Stimulated activated CD4-positive, alpha-beta T cell treated with anti-CD3 and anti-CD28 coated beads, Interleukin-15, amount 100 ng/mL, for 1 hour (primary cell): ENCODE measurements at places on chromosomes 11 and 22.

GRCh38 chr22:22176929-22177616, 67.5 kb upstream of the VPREB1 start:
- DNase-seq: no peak

GRCh38 chr11:76120513-76121101, 85.7 kb downstream of the WNT11 start:
- DNase-seq: no peak

- DNase-seq: no peak
Measured at GRCh38 chr11:133910101-133910500, 46.7 kb downstream of the IGSF9B start.

- no peak for DNase-seq
Measured at GRCh38 chr11:47508240-47508957, 44.5 kb downstream of the CELF1 start.

DNA sequence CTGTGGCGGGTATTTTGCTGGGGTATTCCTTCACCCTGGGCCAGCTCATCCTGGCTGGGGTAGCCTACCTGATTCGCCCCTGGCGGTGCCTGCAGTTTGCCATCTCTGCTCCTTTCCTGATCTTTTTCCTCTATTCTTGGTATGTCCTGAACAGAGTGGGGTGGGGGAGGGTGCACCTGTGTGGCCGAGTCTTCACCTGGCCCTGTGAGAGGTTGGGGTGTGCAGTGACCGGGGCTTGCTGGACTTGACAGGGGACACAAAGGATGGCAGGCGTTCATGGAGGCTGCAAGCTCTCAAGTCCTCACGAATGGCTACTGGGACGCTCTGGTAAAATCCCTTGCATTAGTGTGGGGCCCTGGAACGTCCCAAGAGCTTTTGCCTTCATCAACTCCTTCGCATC, 39.3 kb downstream of the CAPN1 start:
- DNase-seq: no peak

GRCh38 chr22:30871391-30872284, 96.9 kb downstream of the MORC2 start:
- no peak for DNase-seq

- no peak for DNase-seq
Measured at GRCh38 chr11:102446606-102447005, 6.0 kb downstream of the TMEM123 start.

- DNase-seq: no peak
Measured at GRCh38 chr11:87908086-87908485, 267.2 kb downstream of the RAB38 start.

DNA sequence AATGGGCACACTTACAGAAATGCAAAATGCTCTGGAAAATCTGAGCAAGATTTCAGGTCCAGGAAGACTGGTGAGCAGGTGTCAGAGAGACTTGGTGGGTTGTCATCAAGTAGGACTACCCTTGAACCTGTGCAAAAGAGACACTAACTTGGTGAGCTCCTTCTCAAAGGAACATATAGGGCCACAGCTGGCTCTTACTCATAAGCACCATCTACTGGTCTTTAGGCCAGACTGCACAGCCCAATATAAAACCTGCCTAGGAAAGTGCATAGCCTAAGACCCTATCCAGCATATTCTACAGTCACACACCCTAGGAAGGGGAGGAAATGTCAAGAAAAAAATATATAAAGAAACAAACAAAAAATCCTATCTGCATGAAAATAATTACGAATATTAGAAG, 18.2 kb upstream of the OR10W1 start:
- DNase-seq: no peak

- DNase-seq: no peak
Measured at GRCh38 chr11:115674176-115674936, 170.1 kb upstream of the CADM1 start.

- no peak for DNase-seq
Measured at GRCh38 chr11:10323793-10324170, 18.9 kb downstream of the ADM start.

- DNase-seq: peak; percentile 38
Measured at GRCh38 chr11:44611687-44612434, 46.4 kb downstream of the CD82 start.

DNA sequence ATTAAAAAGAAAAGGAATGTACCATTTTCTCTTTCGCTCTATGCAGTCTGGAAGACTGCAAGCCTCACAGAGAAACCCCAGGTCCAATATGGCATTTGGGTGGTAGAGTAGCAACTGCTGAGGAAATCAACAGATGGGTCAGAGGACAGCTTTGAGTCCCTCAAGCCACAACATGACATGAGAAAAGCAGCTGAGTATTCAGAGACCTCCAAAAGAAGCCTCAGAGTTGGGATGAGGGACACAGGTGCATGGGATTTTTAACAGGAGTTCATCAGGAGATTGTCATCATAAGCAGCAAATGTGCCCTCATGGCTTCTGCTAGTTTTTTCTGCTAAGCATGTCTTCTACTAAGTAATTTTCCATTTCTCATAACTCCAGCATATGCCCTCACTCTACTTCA, 111.6 kb downstream of the BLID start:
- DNase-seq: no peak

- DNase-seq: no peak
Measured at GRCh38 chr11:636511-637332, at the start of gene DRD4. DRD4 (plus strand) TSS chr11:637269; CDS start chr11:637305, 36 bp downstream.

DNA sequence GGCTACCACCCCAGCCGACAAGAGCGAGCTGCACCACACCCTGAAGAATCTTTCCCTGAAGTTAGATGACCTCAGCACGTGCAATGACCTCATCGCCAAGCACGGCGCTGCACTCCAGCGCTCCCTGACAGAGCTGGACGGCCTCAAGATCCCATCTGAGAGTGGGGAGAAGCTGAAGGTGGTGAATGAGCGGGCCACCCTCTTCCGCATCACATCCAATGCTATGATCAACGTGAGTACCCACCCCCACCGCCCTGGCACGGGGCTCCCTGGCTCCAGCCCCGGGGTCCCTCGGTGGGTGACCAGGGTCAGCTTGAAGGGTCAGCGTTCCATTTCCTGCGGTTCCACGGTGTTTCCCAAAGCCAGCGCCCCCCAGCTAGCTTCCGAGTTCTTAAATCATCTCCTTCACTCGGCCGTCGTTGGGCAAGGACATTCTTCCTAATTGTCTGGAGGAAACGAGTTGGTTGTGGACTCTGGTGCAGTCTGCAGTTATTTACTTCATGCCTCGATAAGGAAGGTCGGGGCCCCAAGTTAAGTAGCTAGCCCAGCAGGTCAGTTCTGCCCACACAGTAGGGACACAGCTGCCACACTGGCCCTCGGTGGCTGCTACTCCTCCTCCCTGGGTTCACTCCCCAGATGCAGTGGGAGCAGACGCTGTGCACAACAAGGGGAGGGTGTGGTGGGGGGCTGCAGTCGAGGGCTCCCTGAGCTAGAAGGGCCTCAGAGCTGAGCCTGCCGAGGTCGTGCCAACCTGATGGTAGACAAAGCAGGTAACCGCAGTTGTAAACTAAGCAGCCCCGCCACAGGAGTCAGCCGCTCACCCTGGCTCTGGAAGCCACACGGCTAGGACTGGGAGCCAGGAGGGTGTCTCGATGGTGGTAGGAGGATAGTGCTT, 97.9 kb downstream of the MORC2 start:
- no peak for DNase-seq

DNA sequence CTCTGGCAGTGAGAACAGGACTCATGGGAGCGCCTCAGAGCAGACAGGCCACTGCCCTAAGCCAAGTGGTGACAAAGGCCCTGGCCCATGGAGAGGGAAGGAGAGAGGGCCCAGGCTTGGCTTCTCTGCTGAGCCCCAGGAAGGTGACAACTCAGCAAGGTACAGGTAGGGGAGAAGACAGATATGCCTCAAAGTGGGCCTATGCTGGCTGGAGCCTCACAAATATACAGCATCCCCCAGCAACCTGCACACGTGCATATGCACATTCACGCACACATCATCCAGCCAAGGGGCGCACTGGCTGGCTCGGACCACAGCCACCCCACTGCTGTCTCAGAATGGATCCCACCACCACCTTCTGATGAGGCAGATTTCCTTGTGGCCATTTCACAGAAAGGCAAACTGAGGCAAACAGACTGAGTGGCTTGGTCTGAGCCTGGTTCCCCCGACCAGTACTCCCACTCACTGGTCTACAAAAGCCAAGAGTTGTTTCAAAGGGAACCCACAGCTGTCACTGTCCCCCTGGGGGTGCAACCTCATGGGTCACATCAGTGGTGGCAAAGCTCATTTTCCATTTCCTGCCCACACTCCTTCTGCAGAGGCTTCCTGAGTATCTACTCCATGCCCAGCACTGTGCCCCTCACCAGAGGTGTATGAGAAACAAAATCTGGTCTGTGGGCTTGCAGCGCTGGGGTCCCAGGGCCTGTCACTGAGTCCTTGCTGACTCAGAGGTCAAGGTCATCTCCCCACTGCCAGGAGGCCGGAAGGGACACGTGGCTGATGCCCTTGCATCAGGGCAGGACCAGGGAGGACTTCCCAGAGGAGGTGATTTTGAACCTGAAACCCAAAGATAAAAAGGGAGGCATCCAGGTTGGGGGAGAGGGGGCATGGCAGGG, 67.3 kb upstream of the PRR5 start:
- no peak for DNase-seq

- no peak for DNase-seq
Measured at GRCh38 chr22:42632096-42632495, 8.3 kb downstream of the ATP5MGL start.

DNA sequence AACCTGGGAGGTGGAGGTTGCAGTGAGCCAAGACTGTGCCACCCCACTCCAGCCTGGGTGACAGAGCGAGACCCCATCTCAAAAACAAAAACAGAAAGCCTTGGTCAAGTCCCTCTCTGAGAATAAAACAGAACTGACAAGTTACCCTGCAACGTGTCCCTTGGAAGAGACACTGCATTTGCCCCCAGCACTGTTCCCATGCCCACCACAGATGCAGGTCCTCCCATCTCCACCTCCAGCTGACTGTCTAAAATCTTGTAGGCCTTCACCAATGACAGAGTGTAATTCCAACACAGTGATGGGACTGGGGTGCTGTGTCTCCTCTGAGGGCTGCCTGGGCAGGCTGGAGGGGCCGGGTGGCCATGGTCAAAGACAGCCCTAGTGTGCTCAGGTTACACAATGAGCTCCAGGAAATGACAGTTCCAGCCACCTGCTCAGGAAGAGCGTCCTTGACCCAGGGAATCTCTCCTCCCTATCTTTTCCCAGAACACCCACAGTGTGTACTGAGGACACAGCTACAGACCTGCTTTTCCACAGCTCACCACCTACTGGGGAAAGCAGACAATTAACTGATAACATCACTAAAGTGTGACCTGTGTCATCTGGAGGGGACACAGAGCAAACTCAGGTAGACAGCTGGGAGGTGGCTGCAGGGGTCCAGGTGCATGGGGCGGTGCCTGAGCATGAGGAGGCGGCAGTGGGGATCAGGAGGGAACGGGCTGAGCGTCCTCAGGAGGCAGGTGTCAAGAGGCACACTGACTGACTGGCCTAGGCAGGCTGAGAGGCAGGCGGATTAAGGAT, 56.4 kb downstream of the ARFGAP3 start:
- no peak for DNase-seq

DNA sequence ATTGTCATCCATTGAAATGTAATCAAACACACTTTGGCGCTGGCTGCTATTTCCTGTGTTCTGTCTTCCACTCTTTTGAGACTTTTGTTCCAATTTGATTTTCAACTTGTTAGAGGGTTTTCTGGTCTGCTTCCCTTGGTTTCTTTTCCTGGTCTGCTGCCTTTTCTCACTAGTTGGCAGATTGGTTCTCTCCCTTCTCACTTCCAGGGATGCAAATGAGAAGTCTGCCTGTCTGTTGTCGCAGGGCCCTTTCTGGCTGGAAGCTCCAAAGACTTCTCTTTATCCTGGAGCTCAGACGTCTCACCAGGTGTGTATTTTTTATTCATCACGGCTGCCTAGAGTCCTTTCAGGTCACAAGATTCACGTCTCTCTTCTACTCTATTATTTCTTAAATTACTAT, 84.0 kb downstream of the RPS6KA4 start:
- no peak for DNase-seq

- DNase-seq: no peak
Measured at GRCh38 chr11:69210310-69211035, 54.7 kb downstream of the SMIM38 start.
